NCI-H69 (cell line): ENCODE measurements at places on chromosomes 2 and 18.

GRCh38 chr18:21315741-21316197, 73.7 kb downstream of the GREB1L start:
- DNase-seq = peak; percentile 25

DNA sequence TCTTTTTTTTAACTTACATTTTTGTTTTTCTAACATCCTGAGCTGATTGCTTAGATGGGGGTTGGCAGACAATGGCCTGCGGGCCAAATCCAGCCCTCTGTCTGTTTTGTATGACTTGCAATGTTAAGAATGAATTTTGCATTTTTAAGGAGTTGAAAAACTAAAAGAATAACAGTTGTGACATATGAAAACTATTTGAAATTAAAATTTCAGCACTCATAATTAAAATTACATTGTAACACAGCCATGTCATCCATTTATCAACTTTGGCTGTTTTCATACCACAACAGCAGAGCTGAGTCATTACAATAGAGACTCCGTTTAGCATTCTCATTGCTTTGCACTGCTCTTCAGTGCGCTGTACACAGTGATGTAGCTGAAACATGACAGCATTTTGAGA, 94.1 kb upstream of the MC4R start:
- DNase-seq = no peak

GRCh38 chr2:159849160-159849813, 51.3 kb upstream of the CD302 start:
- DNase-seq = no peak

DNA sequence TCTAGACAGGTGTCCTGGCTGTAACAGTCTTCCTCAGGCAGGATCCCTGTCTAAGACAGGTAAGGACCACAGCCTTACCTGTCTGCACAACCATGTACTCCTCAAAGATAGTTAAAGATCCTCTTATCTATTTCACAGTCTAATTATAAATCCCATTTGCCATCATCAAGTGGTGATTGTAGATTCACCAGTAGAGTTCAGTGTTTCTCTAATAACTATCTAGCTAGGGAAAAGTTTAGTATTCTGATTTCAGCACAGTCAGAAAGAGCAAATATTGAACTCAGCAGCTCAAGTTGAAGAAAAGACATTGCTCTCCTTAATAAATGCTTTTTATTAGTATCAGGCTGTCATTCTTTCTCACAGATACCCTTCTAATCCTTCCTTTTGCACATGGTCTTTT, 1305.5 kb upstream of the NXPH2 start:
- peak; percentile 100 for DNase-seq

- no peak for DNase-seq
Measured at GRCh38 chr2:209391776-209392401, 32.0 kb upstream of the MAP2 start.

- no peak for DNase-seq
Measured at GRCh38 chr18:79515331-79515730, 119.6 kb downstream of the NFATC1 start.

- DNase-seq = peak; percentile 4
Measured at GRCh38 chr2:59754011-59754735, 799.3 kb downstream of the BCL11A start.

- no peak for DNase-seq
Measured at GRCh38 chr2:85599468-85600234, 2.8 kb downstream of the TMEM150A start.

DNA sequence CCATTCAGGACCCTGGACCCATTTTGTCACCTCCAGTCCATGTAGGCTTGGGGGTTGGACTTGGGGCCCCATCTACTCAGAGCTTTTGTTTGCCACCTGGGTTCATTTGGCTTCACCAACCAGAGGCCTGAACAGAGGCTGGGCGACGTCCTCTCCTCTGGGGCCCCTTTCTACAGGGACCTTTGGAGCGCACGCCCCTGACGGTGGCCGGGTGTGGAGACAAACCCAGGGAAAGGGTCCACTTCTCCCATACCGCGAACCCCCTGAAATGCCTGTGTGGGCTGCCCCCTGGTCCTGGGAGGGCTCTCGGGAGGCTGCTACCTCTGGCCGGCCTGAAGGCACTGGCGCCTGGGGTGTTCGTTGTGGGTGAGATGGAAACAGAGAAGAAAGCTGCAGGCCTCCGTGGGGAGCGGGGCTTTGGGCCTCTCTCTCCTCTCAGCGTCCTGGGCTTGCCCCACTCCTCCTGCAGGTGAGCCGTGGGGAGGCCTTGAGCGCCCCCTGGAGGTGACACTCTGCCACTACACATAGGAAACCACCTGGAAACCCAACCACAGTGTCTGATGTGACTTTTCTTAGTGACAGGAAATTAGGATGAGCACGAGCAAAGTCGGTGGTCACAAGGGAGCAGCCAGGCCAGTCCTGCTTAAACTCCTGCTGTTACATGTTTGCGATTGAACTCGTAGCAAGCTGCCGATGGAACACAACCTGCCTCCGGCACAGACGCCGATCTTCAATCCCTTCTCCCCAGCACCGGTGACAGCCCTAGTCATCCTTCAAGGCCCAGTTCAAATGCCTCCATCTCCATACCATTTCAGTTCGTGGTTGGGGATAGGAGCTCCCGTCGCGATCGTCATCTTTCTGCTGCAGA, 12.0 kb upstream of the NTSR2 start:
- DNase-seq = peak; percentile 47

GRCh38 chr2:214130114-214130513, 280.7 kb upstream of the VWC2L start:
- DNase-seq = no peak

DNA sequence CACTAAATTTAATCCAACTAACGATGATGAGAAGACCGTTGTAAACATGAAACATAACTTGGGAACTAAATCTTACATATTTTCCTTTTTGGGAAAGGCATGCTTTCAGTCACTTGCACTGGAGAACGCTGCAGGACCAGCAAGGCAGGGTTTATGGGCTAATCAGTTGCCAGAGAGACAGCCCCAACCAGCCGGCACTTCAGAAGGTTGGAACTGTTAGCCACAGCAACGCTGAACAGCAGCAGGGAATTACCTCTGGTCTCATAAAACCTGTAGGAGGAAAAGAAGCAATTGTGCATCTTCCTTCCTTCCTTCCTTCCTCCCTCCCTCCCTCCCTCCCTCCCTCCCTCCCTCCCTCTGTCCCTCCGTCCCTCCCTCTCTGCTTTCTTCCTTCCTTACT, 33.9 kb upstream of the SIX2 start:
- no peak for DNase-seq

- DNase-seq = no peak
Measured at GRCh38 chr2:37569986-37570679, 101.3 kb downstream of the CDC42EP3 start.

DNA sequence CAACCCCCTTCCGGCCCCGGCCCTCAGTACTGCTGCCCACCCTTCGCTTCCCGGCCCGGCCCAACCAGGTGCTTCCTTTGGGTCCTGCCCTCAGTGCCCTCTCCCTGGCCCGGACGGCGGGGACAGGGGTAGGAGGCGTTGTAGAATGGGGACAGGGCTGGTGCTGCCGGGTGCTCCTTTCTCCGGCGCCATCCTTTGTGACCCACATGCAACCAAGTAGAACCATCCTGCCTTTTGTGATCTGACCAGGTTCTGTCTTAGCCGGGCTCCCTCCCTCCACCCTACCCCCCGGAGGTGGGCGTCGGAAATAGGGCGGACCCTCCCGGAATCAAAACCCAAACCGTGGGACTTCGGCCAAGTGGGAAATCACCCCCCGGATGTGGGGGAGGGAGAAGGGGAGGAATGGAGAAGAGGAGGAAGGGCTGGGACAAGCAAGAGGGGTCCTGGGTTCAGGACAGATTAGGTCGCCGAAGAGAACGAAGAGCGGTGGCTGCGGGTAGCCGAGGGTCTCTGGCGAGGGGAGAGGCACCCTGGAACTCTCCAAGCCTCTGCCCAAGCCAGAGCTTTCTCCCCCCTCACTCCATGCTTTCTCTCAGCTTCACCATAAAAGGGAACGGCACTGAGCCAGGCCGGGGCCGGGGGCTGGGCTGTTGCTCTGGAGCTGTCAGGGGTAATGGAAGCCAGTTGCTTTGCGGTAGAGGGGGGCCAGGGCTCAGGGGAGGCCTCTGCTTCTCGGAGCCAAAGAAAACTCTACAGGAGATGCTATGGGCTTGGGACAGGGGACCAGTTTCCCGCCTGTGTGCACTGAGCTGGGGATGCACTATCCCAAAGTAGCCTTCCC, 756 bp upstream of the OST4 start:
- DNase-seq = peak; percentile 37

- no peak for DNase-seq
Measured at GRCh38 chr2:236977063-236977851, 108.4 kb upstream of the COPS8 start.

DNA sequence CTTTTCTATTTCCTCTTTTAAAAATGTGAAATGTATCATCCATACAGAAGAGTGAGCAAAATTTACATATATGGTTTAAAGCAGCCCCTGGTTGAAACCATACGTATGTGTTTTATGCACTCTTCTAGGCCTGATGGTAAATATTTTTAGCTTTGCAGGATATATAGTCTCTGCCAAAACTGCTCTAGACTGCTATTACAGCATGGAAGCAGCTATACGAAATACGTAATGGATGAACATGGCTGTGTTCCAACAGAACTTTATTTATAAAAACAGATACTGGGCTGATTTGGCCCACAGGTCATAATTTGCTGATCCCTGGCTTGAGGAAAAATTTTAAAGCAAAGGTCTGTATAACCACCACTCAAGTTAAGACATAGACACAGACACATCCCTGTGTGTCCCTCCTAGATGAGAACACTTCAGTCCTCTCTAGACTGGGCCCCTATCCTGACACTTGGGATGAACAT, 42.5 kb upstream of the ATP8B1 start:
- no peak for DNase-seq

- DNase-seq = no peak
Measured at GRCh38 chr2:224038830-224039079, 331 bp downstream of the SERPINE2 start.

DNA sequence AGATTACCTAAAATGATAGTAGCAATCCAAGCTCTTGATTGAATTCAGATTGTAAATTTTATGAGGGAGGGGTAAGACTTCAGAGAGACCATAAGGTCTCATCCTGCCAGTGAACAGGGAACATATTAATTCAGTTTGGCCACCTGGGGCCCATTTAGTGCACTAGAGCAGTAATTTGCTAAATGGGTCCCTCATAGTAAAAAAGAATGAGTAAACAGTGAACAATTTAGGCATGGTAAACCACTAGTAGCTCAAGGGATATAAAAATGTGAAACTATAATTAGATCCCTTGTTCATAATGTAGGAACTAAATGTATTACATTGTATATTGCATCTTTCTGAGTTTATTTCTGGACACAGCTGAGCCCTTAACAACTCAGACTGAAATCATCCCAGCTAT, 4.9 kb upstream of the PHLPP1 start:
- DNase-seq = peak; percentile 100

GRCh38 chr2:152542995-152543481, 174.2 kb downstream of the PRPF40A start:
- DNase-seq = peak; percentile 25

DNA sequence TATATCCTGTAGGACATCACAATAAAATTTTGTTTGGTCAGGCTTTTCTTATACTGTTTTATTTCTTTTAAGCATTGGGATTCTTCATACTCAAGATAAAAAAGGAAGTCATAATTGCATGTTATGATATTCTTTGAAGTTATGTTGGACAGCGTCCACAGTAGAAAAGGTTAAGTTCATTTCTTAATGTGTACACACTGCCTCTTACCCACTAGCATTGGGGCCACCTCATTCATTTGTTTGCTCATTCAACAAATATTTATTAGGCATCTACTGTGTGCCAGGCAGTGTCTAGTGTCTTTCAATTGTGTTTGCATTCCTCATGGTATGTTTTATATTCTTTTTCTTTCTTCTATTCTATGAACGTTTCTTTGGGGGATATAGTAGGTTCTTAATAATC, 70.2 kb downstream of the PTPRM start:
- no peak for DNase-seq
